ENCODE measurements at places on chromosomes 7 and 10. TPM values are rescaled to one million over a fixed set of nuclear protein-coding genes. Genes with fewer than 3 reads are reported as not detected.

GRCh38 chr7:95828824-95829790 is 56.8 kb downstream of the DYNC1I1 start:
- no peaks in the 10 kb centered on the region for H3K36me3 ChIP-seq
- no peaks in the 10 kb centered on the region for H3K4me1 ChIP-seq
- no peak overlapping the region for H3K4me3 ChIP-seq
- H3K27me3 ChIP-seq = no peaks in the 10 kb centered on the region
- no peak for DNase-seq
- H3K27ac ChIP-seq = peak overlapping the region; percentile 74

GRCh38 chr10:31322647-31323046 is 3.6 kb downstream of the ZEB1 start:
- peaks cover 23% of the 10 kb centered on the region for H3K27me3 ChIP-seq
- 0 out of 3 replicates have a peak overlapping the region, but pooled peaks have one; percentile 3 for H3K4me3 ChIP-seq
- no peaks in the 10 kb centered on the region for H3K36me3 ChIP-seq
- H3K27ac ChIP-seq = no peak overlapping the region
- DNase-seq = no peak

DNA sequence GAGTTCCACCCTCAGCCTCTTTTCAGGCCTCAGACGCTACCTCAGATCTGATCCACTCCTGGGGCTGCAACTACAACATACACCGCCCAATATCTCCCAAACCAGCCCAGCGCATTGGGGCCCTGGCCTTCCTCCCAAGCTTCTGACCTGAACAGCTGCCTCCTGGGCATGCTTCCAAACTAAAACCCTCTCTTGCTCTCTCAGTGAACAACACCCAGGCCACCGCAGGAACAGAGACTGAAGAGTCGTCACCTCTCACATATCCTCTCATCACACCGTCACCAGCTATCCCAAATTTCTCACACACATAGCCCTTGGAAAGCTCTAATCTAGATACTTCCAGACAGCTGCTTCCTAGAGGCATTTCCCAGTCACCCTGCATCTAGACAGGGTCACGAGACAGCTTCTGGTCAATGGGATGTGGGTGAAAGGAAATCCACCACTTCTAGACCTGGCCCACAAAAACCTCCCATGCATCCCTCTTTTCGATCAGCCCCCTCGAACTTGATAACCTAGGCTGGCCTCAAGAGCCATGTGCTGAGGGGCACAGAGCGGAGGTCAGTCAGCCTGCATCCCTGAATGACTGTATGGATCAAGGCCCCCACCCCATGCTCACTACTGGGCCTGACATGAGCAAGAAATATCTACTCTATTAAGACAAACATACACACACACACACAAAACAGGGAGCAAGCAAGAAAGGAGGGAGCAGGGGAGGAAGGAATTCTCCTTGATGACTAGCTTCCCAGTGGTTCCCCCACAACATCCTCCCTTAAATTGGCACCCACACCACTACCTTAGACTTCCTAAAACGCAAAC is 1.8 kb downstream of the PARP12 start:
- H3K4me3 ChIP-seq = peak overlapping the region; percentile 78
- no peak for DNase-seq
- peaks cover 5% of the 10 kb centered on the region for H3K27me3 ChIP-seq
- no peaks in the 10 kb centered on the region for H3K4me1 ChIP-seq
- H3K27ac ChIP-seq = no peak overlapping the region

DNA sequence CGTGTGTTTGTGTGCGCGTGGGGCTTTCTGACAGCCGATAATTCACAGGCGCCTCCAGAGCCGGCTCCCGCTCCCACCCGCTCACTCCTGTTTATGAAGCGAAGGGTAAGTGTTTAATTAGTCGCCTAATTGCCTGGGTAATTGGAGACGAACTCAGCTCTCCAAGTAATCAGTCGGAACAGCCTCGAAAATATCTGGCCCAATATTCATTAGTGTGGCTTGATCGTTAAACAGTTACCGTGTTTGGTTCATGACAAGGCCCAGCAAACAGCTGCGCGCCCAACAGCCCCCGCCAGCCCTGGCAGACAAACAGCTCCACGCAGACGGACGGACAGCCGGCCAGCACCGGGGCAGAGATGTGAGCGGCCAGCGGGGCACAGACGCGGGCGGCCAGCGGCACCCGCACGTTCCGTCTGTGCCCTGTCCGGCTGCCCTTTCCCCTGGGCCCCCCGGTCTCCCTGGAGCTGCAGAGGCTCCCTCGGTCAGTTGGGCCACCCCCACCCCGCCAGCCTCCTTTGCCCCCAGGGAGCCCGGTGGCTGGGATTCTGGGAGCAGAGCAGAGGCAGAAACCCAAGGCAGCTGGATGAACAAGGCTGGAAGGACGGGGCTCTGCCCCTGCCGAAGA is 98.2 kb downstream of the UNCX start:
- no peaks in the 10 kb centered on the region for H3K27me3 ChIP-seq
- H3K4me3 ChIP-seq = no peak overlapping the region
- no peak overlapping the region for H3K27ac ChIP-seq
- no peaks in the 10 kb centered on the region for H3K4me1 ChIP-seq
- DNase-seq = no peak

DNA sequence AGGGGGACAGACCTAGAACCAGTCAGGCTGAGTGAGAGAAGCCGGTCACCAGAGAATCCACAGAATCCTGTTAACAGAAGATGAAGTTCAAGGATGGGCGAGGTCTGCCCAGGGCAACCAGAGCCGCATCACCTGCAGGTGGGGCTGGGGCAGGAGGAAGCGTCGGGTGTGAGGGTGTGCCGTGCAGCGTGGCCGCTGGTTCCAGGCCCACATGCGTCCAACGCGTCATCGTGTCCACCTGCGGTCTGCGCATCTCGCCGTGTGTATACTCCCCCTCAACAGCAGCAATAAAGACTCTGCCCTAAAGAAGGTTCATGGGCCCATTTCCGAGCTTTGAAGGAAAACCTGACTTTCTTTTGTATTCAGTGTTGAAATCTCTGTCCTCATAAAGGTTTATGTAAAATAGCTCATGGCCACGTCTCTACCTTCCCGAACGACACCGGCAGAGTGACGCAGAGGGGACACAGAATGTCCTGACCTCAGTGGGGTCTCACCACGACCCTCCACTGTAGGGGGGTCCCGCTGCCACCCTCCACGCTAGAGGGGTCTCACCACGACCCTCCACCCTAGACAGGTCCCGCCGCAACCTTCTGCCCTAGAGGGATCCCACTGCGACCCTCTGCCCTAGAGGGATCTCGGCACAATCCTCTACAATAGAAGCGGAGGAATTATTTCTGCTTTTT is 446.9 kb downstream of the PTPRN2 start:
- H3K27ac ChIP-seq = no peak overlapping the region
- no peaks in the 10 kb centered on the region for H3K27me3 ChIP-seq
- no peaks in the 10 kb centered on the region for H3K4me1 ChIP-seq
- no peak for DNase-seq

DNA sequence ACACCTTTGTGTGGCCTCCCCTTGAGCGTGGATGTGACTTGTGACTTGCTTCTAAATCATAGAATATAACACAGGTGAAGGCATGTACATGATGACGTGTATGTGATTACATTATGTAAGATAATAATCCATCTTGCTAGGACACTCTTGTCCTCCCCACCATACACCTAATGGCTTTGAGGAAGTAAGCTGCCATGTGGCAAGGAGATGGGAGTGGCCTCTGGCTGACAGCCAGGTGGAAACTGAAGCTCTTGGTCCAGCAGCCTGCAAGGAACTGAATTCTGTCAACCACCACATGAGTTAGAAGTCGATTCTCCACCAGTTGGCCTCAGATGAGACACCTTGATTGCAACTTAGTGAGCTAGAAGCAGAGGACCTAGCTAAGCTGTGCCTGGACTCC is 67.4 kb upstream of the ELN start:
- no peak overlapping the region for H3K4me3 ChIP-seq
- no peaks in the 10 kb centered on the region for H3K27me3 ChIP-seq
- DNase-seq = no peak
- no peaks in the 10 kb centered on the region for H3K4me1 ChIP-seq
- H3K36me3 ChIP-seq = no peaks in the 10 kb centered on the region

GRCh38 chr10:59093461-59093860 is 83.0 kb upstream of the PHYHIPL start:
- no peak overlapping the region for H3K4me3 ChIP-seq
- H3K27me3 ChIP-seq = no peaks in the 10 kb centered on the region
- H3K4me1 ChIP-seq = no peaks in the 10 kb centered on the region
- DNase-seq = no peak

GRCh38 chr7:22921386-22922086 is 92.4 kb downstream of the HYCC1 start:
- no peaks in the 10 kb centered on the region for H3K4me1 ChIP-seq
- peaks cover 16% of the 10 kb centered on the region for H3K36me3 ChIP-seq
- H3K4me3 ChIP-seq = no peak overlapping the region
- DNase-seq = no peak

- peaks cover 3% of the 10 kb centered on the region for H3K4me1 ChIP-seq
- H3K36me3 ChIP-seq = peaks cover 26% of the 10 kb centered on the region
- 0 out of 2 replicates have a peak, but pooled peaks cover 2% of the 10 kb centered on the region for H3K27me3 ChIP-seq
- no peak overlapping the region for H3K27ac ChIP-seq
- H3K4me3 ChIP-seq = peak overlapping the region; percentile 91
- no peak for DNase-seq
Measured at GRCh38 chr7:43868681-43869005, 674 bp downstream of the MRPS24 start.

DNA sequence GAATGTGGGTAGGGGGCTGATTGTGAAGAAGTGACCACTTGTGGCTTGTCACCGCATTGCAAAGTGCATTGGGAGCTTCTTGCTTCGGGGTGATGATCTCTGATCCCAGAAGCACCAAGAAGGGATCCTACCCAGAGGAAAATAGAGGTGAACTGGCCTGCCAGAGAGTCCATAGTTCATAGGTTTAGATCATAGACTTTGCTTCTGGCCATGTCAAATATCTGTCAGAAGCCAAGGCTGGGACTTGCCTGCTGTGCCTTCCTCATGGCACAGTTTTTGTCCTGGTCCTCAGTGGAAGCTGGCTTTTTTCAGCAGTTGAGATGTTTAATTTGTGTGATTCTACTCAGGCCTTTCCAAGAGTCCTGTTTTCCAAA is 1.1 kb downstream of the ZSWIM8 start:
- H3K36me3 ChIP-seq = peaks cover 17% of the 10 kb centered on the region
- peaks cover 2% of the 10 kb centered on the region for H3K4me1 ChIP-seq
- H3K27ac ChIP-seq = no peak overlapping the region
- no peaks in the 10 kb centered on the region for H3K27me3 ChIP-seq

DNA sequence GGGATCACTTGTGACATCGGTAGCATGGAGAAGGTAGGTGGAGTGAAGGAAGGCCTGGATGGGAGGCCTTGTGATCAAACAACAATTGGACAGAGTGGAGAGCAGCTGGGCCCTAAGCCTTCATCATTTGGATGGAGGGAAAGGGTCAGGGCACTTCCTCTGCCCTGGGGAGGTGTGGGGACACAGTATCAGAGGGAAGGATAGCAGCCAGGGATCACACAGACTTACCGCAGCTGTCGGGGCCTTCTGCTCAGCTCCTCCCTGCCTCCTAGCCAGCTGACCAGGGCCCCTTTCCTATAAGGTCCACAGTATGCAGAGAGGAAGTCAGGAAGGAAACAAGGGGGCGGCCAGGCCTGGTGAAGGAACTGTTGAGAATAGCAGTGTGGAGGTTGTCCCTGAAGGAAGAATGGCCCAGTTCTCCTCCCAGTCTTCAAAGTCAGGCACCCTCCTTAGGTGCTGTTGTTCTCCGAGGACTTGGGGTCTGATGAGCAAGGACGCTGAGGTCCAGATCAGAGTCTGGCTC is 62.1 kb downstream of the ABCC2 start:
- no peak overlapping the region for H3K27ac ChIP-seq
- H3K36me3 ChIP-seq = peaks cover 5% of the 10 kb centered on the region
- DNase-seq = no peak
- H3K4me3 ChIP-seq = no peak overlapping the region
- H3K27me3 ChIP-seq = no peaks in the 10 kb centered on the region

- no peaks in the 10 kb centered on the region for H3K4me1 ChIP-seq
- no peak for DNase-seq
- no peaks in the 10 kb centered on the region for H3K36me3 ChIP-seq
- H3K27ac ChIP-seq = no peak overlapping the region
- H3K4me3 ChIP-seq = no peak overlapping the region
Measured at GRCh38 chr10:70899096-70899495, 10.7 kb upstream of the PCBD1 start.

GRCh38 chr10:29862923-29863614 is 196.3 kb downstream of the JCAD start:
- H3K4me1 ChIP-seq = no peaks in the 10 kb centered on the region
- no peak overlapping the region for H3K4me3 ChIP-seq
- no peak overlapping the region for H3K27ac ChIP-seq
- H3K36me3 ChIP-seq = no peaks in the 10 kb centered on the region
- DNase-seq = no peak

GRCh38 chr7:47227762-47228177 is 354.1 kb downstream of the TNS3 start:
- H3K27me3 ChIP-seq = no peaks in the 10 kb centered on the region
- DNase-seq = no peak
- H3K4me3 ChIP-seq = no peak overlapping the region
- H3K4me1 ChIP-seq = no peaks in the 10 kb centered on the region
- no peak overlapping the region for H3K27ac ChIP-seq
- no peaks in the 10 kb centered on the region for H3K36me3 ChIP-seq

DNA sequence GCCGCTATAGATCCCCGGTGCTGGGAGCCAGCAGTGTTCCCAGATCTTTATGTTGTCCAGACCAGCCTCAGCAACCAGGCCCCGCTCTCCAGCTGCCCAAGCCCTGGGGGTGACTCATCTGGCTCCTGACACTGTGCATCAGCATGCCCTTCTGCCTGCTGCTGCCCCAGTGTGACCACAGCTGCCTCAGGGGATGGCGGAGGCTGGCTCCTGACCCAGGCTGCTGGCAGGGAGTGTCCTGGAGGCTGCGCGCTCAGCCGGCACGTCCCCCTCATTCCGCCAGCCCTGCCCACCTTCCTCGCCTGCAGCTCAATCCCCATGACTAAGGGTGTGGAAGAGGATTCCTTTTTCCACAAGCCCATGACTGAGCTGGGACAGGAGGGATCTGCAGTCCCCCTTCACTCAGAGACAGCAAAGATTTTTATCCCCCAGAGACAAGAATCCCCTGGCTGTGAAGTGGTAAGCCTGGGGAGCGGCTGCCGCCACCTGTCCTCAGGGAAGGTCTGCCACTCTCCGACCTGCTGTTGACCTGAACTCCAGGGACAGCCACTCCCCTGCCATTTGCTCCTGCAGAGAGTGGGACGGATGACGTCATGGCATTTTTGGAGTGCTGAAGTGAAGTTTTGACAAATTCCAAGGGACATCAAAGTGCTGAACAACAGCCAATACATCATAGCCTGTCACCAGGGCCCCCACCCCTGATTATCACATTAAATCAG is 182.8 kb upstream of the BMPER start:
- H3K27me3 ChIP-seq = no peaks in the 10 kb centered on the region
- H3K4me3 ChIP-seq = no peak overlapping the region
- no peak overlapping the region for H3K27ac ChIP-seq
- no peaks in the 10 kb centered on the region for H3K36me3 ChIP-seq
- H3K4me1 ChIP-seq = peaks cover 3% of the 10 kb centered on the region
- DNase-seq = peak; percentile 43

PILRA gene
- 3.3 TPM for total RNA-seq

SPDYE1 gene
- total RNA-seq = not detected

SKIDA1 gene
- total RNA-seq = 5.9 TPM

FLNC gene
- 12.5 TPM for total RNA-seq

MYO1G gene
- total RNA-seq = 0.55 TPM

CPED1 gene
- total RNA-seq = 0.13 TPM

AZGP1 gene
- 0.24 TPM for total RNA-seq
